Stimulated activated CD4-positive, alpha-beta T cell treated with anti-CD3 and anti-CD28 coated beads, Interleukin-1b, Interleukin-23, amount 100 ng/mL, for 1 hour (primary cell): ENCODE measurements at places on chromosomes 5 and 9.

GRCh38 chr9:93303258-93303771 is 119.4 kb downstream of the WNK2 start:
- no peak for DNase-seq

- DNase-seq = no peak
Measured at GRCh38 chr5:58871648-58872242, 288.9 kb downstream of the RAB3C start.

GRCh38 chr5:17167171-17167891 is 50.1 kb upstream of the BASP1 start:
- no peak for DNase-seq

GRCh38 chr9:112002131-112002846 is 105.7 kb downstream of the UGCG start:
- DNase-seq = no peak

- no peak for DNase-seq
Measured at GRCh38 chr5:9495121-9495520, 50.8 kb downstream of the SEMA5A start.

DNA sequence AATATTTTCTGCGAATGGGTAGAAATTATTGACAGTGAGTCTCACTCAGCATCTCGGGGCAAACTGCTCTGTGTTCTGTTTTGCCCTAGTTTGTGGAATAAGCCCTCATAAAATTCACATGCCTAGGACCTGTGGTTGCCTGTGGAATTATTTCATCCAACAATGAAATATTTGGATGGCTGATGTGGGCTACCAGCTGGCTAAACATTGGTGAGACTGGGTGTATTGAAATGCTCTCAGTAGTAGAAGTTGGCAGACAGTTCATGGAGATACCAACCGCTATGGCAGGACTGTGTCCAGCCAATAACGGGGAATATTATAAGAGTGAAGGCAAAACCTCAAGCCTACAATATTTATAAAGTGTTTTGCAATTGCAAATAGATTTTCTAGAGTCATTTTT is 344.1 kb upstream of the RPS23 start:
- no peak for DNase-seq

- DNase-seq = no peak
Measured at GRCh38 chr5:133220851-133221674, 169.2 kb downstream of the HSPA4 start.

- no peak for DNase-seq
Measured at GRCh38 chr5:81805086-81805485, 54.2 kb upstream of the SSBP2 start.

DNA sequence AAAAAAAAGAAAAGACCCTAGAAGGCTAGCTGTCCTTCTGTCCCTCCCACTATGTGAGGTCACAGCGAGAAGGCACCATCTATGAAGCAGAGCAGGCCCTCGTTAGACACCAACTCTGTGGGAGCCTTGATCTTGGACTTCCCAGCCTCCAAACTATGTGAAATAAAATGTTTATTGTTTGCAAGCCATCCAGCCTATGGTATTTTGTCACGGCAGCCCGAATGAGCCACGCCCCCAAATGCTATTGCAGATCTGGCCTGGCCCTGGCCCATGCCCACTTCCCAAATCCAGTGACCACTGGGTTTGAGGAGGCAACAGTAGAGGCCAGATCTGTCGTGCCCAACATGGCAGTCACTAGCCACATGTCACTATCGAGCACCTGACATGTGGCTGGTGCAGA is 10.8 kb downstream of the STK10 start:
- DNase-seq = no peak

DNA sequence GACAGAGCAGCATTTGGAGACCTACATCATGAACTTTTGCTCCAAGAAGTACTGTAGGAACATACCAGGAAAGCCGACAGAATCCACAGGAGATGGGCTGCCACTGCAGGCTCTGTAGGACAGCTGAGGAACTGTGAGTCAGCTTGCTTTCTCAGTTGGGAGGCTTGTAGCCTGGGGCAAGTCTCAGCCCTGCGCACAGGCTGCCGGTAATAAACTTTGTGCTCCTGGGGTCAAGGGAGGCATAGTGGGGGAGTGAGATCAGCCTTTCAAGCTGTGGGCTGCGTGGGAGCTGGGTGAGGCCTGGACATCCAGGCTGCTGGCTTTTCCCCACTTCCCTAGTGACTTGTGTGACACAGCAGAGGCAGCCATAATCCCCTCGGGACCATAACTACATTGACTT is 718.0 kb upstream of the CDH10 start:
- DNase-seq = no peak

- DNase-seq = no peak
Measured at GRCh38 chr5:8869932-8870331, 675.9 kb downstream of the SEMA5A start.

DNA sequence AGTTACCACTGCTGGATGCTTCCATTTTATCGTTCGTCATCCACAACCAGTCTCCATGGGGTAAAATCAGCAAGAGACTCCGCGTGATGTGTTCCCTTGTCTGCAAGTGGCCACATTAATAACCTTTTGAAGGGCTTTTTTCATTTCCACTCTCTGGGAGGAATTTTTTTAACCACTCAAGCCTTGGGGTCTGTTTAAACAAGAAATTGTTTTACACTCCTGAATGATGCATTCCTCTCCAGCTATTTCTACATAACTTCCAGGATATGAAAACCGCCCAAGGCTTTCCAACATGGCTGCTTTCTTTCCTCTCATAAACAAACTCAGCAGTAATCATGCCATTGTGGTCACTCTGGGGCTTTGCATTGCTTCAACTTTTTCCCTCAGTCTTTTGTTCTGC is 217.2 kb upstream of the DAPK1 start:
- DNase-seq = no peak

DNA sequence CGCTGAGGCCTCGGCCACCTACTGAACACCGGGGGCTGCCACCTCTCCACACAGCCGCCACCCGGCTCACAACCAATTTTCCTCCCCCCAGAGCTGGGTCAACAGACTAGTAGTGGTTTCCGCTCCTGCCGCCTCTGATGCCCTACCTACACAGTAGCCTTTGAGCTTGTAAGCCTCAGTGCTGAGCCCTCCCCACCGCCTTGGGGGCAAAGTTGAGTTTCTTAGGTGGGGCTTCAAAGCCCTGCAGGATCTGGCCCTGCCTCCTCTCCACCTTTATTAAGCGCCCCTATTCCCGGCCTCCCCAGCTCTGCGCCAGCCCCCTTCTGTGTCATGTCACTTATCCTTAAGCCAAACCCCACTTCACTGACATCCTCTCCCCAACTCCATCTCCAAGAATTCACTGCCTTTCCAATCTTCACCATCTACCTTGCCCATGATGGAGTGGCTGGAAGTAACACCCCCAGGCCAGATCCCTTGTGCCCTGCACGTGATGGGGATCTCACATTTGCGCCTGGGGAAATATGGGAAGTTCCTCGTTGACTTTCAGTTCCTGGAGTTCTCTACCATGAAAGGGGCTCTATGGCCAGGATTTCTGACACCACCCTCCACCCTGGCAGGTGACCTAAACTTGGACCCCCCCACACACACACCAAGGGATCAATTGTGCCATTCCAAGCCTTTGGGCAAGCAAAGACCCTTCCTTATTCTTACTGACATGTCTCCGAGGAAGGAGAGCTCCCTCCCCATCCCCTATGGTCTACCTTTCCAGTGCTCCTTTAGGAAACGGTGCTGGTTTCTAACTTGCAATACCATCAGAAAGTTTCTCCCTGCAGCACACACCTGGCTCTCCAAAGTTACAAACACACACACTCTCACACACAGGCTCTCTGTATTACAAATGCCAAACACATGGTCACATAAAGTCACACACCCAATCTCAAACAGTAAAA is 2.7 kb upstream of the CNTFR start:
- no peak for DNase-seq

- DNase-seq = peak; percentile 46
Measured at GRCh38 chr9:124126648-124127646, 115.4 kb downstream of the LHX2 start.

- no peak for DNase-seq
Measured at GRCh38 chr5:50962934-50963872, 296.8 kb downstream of the PARP8 start.

GRCh38 chr5:146921225-146921624 is 42.7 kb upstream of the PPP2R2B start:
- DNase-seq = no peak

DNA sequence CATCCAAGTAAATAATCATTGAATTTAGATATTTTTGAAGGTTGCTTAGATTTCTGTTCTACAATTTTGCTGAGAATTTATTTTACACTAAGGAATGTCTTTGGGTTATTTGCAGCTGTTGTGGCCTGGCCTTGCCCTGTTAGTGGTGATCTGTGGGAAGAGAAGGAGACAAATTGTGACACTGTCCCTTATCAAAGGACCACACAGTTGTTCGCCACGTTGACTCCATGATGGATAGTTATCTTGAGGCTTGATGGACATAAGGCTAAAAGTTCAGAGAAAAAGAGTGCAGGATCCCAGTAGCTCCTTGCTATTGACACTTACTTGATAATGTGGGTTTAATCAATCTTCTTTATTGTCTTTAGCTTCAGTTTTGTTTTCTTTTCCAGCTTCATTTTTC is 186.6 kb upstream of the MEF2C start:
- DNase-seq = no peak

DNA sequence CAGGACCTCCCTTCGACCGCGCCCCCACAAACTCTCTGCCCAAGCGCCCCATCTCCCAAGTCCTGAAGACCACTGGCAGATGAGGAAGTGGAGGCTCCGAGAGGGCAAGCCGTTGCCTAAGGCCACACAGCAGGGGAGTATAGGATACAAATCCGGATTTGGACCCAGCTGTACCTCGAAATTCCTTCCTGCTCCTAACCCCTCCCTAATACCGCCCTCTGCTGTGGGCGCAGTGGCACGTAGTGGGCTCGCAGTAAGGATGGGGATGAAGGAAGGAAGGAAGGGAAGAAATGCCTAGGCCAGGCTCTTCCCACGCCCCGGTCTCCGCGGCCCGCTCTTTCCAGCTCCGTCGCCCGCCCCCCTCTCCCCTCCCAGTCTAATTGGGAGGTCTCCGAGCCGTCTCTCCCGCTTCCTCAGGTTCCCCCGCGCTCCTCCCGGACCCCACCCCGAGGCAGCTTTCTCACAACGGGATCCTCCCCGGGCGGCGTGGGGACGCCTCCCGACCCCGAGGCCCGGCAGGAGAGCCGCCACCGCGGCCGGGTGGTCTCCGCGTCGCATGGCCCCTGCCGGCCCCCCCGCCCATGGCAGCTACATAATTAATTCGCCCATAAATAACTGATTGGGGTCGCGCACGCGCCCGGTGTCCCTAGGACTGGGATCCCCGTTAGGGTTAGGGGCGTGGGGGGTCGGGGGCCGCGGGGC is 138.9 kb downstream of the C9orf50 start:
- no peak for DNase-seq

DNA sequence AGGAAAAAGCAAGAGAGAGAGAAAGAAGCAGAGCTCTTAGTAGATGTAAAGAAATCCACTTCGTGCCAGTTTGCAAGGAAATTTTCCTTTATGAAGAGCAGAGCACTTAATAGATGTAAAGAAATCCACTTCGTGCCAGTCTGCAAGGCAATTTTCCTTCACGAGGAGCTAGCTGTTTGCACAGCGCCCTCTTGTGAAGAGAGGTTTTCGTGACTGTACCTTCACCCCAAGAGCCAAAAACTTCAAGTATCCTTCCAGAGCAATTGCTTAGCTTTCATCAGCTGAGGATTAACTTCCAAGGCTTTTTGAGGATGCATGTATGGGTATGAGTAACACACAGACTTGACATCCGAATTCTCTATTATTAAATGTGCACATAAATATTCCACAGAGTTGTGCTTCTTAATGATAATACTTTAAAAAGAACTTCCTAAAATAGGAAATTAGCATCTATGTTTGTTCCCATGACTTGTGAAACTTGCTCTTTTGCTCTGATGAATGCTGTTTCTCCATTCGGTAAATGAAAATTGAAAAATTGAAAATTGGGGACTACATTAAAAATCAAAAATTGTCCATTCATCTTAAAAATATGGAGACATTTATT is 525.6 kb downstream of the PDE4D start:
- peak; percentile 12 for DNase-seq

GRCh38 chr5:181187500-181188213 is 17.3 kb downstream of the TRIM7 start:
- DNase-seq = no peak

DNA sequence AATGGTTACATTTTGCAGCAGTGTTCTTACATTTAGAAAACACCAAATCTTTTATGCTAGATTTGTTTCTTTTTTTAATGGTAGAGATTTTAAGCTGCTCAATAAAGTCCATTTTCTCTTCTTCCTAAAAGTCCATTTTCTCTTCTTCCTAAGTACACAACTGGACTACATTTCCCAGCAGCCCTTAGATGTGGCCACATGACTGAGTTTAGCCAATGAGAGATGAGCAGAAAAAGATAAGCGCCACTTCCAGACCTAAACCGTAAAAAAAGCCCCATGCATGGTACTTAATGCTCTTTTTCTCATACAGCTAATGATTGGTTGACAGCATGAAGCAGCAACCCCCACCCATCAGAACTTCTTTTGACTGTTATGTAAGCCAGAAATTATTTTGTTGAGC is 206.7 kb downstream of the FAM114A2 start:
- DNase-seq = no peak

GRCh38 chr9:137286975-137287383 is 9.5 kb downstream of the TOR4A start:
- DNase-seq = no peak

- no peak for DNase-seq
Measured at GRCh38 chr9:136222906-136223285, 18.0 kb upstream of the LHX3 start.

- no peak for DNase-seq
Measured at GRCh38 chr5:73640861-73641320, 14.9 kb downstream of the ARHGEF28 start.

GRCh38 chr9:130200038-130200849 is 28.0 kb downstream of the NCS1 start:
- no peak for DNase-seq

GRCh38 chr5:90549729-90550275 is 8.8 kb upstream of the ADGRV1 start:
- DNase-seq = no peak

- no peak for DNase-seq
Measured at GRCh38 chr5:82151662-82152061, 126.5 kb downstream of the RPS23 start.

DNA sequence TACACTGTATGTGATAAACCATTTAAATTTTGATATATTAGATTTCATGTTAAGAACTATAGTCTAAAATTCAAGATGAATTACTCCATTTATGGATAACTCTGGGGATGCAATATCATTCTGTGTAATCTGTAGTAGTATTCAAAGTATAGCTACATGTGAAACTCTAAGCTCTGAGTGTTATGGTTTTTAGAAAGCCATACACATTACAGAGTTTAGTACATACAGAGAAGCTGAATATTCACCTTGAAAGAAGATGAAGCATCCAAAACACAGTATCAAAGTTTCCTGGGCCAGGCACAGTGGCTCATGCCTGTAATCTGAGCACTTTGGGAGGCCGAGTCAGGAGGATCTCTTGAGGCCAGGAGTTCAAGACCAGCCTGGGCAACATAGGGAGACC is 25.0 kb downstream of the ABHD17B start:
- no peak for DNase-seq
